ENCODE measurements at places on chromosomes 11 and 22. TPM values are rescaled to one million over a fixed set of nuclear protein-coding genes. Genes with fewer than 3 reads are reported as not detected.

Gene UCP2
- total RNA-seq, result 104 TPM

DNA sequence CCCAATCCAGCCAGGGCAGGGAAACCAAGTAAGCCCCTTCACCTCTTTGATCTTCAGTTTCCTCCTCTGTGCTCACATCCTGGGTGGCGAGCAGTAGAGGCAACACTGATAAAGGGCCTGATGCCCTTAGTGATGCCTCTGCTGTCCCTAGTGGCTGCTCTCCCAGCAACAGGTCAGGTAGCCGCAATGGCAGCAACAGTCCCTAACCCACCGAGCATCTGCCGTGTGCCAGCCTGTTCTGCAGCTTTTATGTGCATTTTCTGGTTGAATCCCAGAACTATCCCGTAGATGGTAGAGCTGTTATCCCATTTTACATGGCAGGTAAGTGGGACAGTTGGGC lies 5.2 kb downstream of the SCYL1 start:
- no peaks in the 10 kb centered on the region for H3K27me3 ChIP-seq
- peaks cover 39% of the 10 kb centered on the region for H3K36me3 ChIP-seq
- peaks cover 12% of the 10 kb centered on the region for H3K4me1 ChIP-seq
- H3K27ac ChIP-seq, result no peak overlapping the region
- H3K4me3 ChIP-seq, result no peak overlapping the region

DNA sequence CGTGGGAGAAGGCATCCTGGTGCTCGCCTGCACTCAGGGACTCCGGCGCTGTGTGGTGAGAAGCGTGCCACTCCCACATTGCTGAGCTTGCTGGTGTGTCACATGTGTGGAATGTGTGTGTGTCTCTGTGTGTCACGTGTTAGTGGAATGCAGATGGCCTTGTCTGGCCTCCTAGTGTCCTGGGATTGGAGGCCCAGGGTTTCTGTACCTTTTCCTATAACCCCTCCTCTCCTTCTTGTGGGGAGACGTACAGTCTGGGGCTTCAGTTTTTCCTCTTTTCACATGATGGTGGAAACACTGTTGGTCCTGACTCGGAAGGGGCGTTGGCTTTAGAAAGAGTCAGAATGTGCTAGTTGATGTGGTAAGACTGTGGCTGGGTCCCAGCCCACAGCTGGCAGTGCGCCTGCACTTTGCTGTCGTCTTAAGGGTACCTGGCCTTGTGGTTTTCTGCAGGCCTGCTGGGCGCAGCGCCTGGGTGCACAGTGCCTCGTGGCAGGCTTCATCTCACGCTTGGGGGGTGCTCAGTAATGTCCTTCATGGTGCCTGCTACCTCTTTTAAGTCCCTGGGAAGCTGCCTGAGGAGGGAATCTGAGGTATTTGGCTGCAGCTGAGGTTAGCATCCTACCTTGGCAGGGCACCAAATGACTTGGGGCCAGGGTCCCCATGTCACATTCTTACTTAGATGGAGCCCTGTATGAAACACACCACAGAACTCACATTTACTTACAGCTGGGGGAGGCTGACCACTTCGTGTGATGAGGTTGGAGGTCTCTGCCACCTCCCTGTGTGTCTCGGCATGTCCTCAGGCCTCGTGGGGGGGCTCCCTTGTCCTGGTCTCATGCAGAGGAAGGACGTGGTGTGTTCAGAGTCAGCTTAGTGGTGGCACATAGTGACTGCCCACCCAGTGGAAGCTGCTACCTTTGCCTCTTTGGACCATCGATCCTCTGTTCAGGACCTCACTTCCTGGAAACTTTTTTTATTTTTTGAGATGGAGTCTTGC lies 61.9 kb downstream of the MED15 start:
- peak overlapping the region; percentile 69 for H3K27ac ChIP-seq
- H3K4me1 ChIP-seq, result peaks cover 60% of the 10 kb centered on the region
- H3K27me3 ChIP-seq, result no peaks in the 10 kb centered on the region
- DNase-seq, result peak; percentile 92
- H3K4me3 ChIP-seq, result no peak overlapping the region

DNA sequence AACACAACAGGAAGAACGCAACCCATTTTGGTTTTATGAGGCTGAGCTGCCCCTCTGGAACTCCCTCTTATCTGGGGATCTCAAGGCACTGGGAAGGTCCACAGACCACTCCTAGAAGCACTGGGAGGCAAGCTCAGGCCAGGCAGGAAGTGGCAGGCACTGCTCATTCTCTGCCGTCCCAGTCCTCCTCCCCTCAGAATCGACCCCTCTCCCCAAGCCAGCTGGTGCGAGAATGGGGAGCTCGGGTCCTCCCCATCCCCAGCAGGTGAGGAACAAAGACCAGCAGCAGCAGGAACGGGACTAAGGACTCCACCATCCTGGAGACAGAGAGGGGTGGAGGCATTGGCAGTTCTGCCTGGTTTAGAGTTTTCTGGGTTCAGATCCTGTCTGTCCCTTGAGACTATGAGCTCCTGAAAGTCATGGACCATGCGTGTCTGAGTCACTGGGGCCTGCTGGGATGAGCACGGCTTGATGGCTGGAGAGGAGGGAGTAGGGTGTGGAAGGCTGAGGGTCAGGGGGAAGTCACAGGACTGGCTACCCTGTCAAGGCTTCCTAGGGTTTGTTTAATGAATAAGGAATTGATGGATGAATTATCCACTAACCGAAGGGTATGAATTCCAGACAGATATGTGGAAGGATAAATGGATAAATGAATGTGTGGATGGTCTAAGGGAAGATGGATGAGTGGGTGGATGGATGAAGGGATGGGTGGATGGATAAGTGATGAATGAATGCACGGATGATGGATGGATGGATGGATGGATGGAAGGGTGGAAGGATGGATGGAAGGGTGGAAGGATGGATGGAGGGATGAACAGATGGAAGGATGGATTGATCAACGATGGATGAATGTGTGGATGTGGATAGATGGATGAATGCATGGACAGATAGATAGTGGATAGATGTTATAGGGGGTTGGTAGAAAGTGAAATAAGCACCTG lies 6.4 kb downstream of the MYEOV start:
- no peaks in the 10 kb centered on the region for H3K36me3 ChIP-seq
- H3K27me3 ChIP-seq, result no peaks in the 10 kb centered on the region
- DNase-seq, result no peak
- H3K4me1 ChIP-seq, result peaks cover 61% of the 10 kb centered on the region
- H3K4me3 ChIP-seq, result no peak overlapping the region
- H3K27ac ChIP-seq, result no peak overlapping the region

DNA sequence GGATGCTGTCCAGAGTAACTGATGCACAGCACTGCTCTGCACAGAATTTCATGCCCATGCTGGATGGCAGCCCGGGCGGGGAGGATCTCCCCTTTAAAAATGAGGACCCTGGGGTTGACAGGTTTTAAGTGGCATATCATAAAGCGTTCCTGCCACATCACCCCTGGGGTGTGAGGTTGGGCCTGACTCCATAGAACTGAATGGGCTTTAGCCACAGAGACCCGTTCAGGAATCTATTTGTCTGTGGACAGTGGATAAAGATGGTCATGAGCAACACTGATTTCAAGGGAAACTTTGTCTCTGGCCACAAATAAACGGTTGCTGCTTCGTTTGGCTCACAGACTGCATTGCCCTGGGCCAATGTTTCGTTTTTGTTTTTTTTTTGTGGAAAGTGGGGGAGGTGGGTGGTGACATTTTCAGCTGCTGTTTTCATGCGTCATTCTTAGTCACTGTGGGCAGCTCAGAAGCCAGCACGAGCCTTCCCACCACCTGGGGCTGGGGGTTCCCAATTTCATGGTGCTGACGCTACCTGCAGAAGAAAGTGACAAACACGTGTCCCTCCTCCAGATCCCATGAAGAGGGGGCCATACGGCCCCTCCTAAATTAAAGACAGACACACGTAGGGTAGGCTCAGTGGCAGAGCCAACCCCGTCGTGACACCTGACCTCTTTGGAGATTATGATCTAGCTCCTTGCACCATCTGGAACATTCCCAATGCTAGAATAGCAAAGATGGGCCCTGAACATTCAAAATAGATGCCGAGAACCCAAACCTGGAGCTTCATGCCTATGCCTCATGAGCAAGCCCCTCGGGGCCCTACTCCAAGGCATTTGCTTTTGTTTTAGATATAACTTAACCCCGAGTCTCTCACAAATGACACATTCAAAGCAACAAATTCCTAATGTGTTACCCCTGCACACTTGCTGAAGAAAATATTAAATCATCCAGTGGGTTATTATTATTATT lies 54.8 kb upstream of the PHF21B start:
- no peaks in the 10 kb centered on the region for H3K27me3 ChIP-seq
- H3K4me3 ChIP-seq, result no peak overlapping the region
- no peak for DNase-seq

All from upper lobe of left lung (tissue), 6 donors.